Activated CD8-positive, alpha-beta memory T cell treated with anti-CD3 and anti-CD28 coated beads, Interleukin-2, amount 10 ng/mL, durations not matched to agents 7 days and 5 days (primary cell): ENCODE measurements at places on chromosomes 3 and 15. TPM values are rescaled to one million over a fixed set of nuclear protein-coding genes. Genes with fewer than 3 reads are reported as not detected.
A peak's percentile ranks its signal among the peaks of the same experiment; 100 is the strongest.

GRCh38 chr3:183464480-183464879, 36.1 kb upstream of the MCF2L2 start:
- no peak for DNase-seq

GRCh38 chr3:136728473-136728872, 23.7 kb downstream of the STAG1 start:
- no peak for DNase-seq

DNA sequence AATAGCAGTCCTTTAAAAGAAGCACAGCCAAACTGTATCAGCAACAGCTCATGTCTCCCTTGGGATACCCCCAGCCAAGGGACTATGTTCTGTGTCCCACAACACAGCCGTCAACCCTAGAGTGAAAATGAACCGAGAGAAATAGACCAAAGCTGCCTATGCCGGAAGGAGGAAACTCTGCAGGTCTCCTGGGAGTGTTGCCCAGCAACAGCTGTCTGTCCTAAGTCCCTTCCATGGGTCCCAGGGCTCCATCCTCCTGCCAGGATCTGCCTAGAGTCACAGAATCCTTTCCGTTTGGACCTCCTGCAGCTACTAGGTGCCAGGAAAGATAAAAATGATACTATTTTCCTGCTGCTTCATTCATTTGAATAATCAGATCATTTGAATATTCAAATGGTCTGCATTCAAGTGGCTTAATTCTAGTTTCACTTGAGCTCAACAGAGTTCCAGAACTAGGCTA, 53.1 kb downstream of the TRANK1 start:
- DNase-seq, result no peak

DNA sequence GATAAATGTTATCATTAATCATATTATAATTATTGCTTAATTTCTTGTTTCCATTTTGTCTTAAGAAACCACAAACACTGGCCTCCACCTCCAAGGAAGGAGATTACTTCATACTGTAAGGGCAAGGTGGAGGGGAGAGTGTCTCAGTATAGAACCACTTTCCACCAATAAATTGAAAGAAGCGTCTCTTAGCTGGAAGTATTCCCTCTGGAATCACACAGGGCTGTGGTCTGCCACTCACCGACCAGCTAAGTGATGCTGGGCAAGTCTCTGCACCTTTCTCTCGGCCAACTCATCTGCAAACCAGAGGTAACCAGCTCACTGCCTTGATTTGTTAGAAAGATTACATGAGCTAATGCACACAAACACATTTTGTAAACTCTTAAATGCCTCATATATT, 63.1 kb downstream of the EIF4E3 start:
- no peak for DNase-seq

- no peak for DNase-seq
Observed at GRCh38 chr3:196288141-196288460, 575 bp upstream of the PCYT1A start.

The LRRC31 gene
- total RNA-seq, result not detected

The FBN1 gene
- total RNA-seq, result 1.1 TPM

GRCh38 chr3:67875858-67876257, 221.4 kb upstream of the SUCLG2 start:
- no peak for DNase-seq

The LDHAL6B gene
- total RNA-seq, result not detected

- DNase-seq, result no peak
Observed at GRCh38 chr15:85477730-85478129, 97.3 kb downstream of the AKAP13 start.

The IMP3 gene
- total RNA-seq, result 84.0 TPM

The MANF gene
- total RNA-seq, result 140 TPM

DNA sequence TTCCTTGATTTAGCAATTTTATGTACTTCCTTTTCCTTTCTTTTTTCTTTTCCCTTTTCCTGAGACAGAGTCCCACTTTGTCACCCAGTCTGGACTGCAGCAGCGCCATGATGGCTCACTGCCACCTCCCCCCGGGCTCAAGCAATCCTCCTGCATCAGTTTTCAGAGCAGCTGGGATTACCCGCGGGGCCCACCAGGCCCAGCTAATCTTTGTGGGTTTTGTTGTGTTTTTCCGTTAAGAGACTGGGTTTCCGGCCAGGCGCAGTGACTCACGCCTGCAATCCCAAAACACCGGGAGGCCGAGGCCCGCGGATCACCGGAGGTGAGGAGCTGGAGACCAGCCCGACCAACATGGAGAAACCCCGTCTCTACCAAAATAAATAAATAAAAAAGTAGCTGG, 17.7 kb downstream of the GOLGA8S start:
- DNase-seq, result no peak

The TF gene
- total RNA-seq, result 0.16 TPM

GRCh38 chr3:125240496-125240895, 27.9 kb upstream of the SLC12A8 start:
- DNase-seq, result no peak

The NUSAP1 gene
- total RNA-seq, result 334 TPM

DNA sequence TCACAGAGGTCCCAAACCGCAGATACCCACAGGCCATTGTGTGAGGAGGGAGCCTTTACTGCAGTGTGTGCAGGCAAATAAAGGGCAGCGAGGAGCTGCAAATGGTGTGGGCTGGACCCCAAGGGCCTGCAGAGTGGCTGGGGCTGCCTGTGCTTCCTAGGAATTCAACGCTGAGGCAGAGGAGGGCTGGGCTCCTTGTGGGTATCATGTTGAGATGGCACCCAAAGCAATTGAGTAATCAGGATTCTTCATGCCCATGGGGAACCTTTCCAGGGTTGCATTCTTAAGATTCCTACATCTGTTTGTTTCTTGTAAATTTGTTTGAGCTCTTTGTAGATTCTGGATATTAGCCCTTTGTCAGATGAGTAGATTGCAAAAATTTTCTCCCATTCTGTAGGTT, 85.4 kb upstream of the LIPC start:
- no peak for DNase-seq

- DNase-seq, result no peak
Observed at GRCh38 chr3:66228707-66229106, 7.9 kb downstream of the SLC25A26 start.

The RYR3 gene
- not detected for total RNA-seq

DNA sequence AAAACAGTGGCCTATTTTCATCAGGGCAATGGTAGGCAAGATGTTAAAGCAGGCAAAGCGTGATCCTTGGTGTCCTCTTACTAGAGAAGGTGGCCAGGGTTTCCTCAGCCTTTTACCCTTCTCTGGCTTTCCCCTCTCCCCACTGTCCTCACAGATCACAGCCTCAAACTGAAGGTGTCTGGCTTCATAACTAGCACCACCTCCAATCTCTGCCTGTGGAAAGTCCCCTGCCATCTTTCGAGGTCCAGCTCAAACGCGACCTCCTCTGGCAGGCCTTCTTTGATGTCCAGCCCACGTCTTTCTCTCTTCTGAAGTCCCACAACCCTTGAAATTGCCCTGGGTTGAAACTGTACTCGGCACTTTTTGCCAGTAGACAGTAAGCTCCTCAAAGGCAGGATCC, 35.9 kb downstream of the CYP19A1 start:
- DNase-seq, result no peak

GRCh38 chr3:160124224-160124623, 101.0 kb upstream of the C3orf80 start:
- DNase-seq, result no peak

The GP5 gene
- total RNA-seq, result 0.53 TPM

The CILP gene
- not detected for total RNA-seq

DNA sequence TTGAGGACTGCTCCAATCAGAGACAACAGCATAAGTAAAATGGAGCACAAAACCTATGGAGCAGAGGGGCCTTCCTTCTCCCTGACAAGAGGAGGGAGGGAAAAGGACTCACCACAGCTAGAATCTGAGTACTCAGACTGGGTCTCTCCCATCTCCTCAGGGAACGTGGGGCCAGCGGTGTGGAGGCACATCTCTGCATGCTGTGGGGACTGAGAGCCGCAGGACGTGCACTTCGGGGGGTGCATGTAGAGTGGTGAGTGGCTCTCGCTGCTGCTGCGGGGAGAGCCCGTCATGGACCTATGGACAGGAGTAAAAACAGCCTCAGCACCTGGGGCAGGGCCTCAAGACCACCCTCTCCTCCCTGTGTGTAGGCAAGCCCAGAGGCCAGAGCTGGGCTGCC, 17.0 kb downstream of the BCL6 start:
- no peak for DNase-seq

The ZCWPW2 gene
- 0.35 TPM for total RNA-seq

DNA sequence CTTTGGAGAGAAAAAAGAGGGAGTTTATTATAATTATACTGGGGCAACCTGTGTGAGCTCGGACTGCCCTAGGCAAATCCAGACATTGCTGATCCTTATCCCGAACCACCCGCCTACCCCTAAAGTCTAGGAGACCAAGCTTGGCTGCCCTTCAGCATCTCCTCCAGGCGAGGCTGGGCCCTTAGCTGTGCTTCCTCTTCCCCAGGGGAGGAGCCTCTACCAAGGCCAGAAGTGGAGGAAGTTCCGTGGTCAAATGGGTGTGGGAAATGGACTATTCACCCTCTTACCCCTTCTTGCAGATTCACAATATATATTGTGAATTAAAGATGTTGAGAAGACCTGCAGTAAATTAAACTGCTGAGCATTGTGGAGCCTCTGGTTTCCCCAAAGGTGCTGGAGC, 158.3 kb upstream of the HES1 start:
- DNase-seq, result no peak

GRCh38 chr3:101963902-101964362, 114.6 kb downstream of the NFKBIZ start:
- DNase-seq, result no peak

GRCh38 chr3:100260081-100260684, 609 bp upstream of the TBC1D23 start:
- DNase-seq, result no peak

DNA sequence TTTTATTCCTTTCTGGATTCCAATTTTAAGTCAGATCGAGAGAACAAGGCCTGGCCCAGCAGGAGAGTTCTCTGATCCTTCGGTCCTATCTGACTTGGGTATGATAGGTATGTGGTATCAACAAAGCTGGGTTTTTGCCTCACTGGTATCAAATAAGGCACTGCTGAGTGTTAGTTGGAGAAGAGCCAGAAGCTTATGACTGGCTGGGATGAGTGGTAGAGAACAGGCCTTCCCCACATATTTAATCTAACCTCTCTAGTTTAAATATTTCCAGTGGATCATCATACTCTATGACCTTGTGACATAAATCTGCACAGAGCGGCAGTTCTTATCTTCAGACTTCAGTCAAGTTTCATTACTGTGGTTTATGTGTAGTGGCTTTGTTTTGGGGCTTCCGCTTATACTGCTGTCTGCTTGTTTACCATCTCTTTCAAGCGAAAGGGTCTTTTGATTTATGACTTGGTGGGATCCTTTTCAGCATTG, 164.5 kb downstream of the PTPRG start:
- no peak for DNase-seq

GRCh38 chr15:52567871-52568600, 794 bp downstream of the ARPP19 start:
- DNase-seq, result peak; percentile 56

The CLDN1 gene
- not detected for total RNA-seq

GRCh38 chr3:196186651-196187573, 24.3 kb downstream of the ZDHHC19 start:
- peak; percentile 75 for DNase-seq

DNA sequence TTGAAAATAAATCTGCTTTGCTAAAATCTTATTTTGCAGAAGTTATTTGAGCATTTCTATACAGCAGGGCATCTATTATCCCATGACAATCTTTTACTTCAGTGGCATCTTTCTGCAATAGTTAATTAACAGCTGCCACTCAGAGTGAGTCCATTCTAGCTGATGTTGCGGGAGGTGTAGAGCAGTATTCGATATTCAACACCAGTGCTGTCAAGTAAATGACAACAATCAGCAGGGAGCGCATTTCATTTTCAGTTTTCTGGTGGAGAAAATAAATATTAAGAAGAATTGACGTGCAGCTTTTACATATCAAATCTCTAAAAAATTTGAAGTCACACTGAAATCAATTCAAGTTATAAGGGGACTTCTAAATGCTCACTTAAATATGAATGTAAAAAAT, 286.2 kb downstream of the CTNNB1 start:
- no peak for DNase-seq

GRCh38 chr3:141864281-141864970, 12.0 kb upstream of the ATP1B3 start:
- no peak for DNase-seq
